Stimulated activated CD4-positive, alpha-beta T cell treated with anti-CD3 and anti-CD28 coated beads, Interleukin-15, amount 100 ng/mL, for 1 hour (primary cell): ENCODE measurements at places on chromosomes 7 and 10.
A peak's percentile ranks its signal among the peaks of the same experiment; 100 is the strongest.

GRCh38 chr10:3071405-3072198 is 4.3 kb downstream of the PFKP start:
- no peak for DNase-seq

DNA sequence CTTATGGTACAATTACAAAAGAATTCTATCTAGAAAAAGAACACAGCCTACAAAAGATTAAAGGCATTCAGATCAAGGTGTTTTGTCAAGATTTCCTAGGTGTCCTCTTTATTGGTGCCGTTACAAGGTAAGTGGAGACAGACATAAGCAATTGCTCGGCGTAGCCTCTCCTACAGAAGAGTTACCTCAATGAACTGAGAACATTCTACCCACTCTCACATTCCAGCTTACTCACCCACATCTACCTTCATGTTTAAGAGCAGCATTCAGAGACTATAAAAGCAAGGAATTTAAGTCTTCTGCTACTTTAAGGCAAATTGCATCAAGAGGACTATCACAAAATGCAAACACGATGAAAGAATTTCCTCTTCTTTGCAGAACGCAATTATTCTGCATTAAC is 29.5 kb downstream of the MPP7 start:
- no peak for DNase-seq

GRCh38 chr10:99522470-99523250 is 10.1 kb upstream of the NKX2-3 start:
- DNase-seq, result no peak

DNA sequence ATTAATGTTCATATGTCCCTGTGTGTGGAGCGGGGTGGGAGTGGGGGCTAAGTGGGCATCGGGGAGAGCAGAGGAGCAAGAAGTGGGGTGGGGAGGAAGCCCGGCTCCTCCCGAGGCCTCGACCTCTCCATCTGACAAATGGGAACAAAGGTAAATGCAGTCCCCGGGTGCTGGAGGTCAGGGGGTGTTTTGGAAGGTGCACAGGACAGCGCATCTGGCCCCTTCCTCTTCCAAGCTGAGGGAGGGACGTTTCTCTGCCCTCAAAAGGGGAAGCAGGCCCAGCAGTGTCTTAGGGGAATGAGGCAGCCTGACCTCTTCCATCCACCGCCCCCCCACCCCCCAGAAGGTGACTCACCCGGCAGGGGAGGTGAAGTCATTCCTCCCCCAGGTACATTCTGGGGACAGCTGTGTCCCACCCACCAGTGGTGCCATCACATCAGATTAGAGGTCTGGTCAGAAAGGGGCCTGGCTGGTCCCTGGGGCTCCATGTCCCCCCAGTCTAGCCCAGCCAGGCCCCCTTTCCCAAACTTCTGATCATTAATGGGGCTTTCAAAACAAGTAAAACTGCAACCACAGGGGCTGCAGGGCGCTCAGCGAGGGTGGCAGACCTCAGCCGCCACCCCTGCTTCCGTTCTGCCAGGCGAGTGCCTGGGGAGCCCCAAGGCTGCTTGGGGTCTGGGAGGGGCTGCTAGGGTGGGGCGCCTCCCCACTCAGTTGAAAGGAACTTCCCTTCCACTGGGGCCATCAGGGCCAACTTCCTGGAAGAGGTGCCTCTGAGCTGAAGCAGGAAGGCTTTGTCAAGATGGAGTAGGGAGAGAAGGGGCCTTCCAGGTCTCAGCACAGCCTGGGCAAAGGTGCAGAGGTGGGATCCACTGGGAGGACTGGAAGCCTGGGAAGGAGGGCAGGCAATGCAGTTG is 10.8 kb downstream of the LFNG start:
- no peak for DNase-seq

GRCh38 chr7:157908006-157908782 is 571.4 kb downstream of the DNAJB6 start:
- no peak for DNase-seq

DNA sequence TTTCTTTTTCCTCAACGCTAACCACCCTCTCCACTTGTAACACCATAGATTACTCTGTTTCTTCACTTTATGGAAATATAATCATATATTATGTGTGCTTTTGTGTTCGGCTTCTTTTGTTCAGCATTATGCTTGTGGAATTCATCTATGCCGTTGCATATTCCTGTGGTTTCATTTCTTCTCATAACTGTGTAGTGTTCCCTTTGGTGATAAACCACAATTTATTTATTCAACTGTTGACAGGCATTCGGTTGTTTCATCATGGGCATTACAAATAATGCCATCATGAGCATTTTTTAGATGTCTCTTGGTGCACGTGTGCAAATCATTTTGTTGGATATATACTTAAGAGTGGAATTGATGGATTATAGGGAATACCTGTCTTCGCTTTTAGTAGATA is 12.1 kb downstream of the AVL9 start:
- no peak for DNase-seq

DNA sequence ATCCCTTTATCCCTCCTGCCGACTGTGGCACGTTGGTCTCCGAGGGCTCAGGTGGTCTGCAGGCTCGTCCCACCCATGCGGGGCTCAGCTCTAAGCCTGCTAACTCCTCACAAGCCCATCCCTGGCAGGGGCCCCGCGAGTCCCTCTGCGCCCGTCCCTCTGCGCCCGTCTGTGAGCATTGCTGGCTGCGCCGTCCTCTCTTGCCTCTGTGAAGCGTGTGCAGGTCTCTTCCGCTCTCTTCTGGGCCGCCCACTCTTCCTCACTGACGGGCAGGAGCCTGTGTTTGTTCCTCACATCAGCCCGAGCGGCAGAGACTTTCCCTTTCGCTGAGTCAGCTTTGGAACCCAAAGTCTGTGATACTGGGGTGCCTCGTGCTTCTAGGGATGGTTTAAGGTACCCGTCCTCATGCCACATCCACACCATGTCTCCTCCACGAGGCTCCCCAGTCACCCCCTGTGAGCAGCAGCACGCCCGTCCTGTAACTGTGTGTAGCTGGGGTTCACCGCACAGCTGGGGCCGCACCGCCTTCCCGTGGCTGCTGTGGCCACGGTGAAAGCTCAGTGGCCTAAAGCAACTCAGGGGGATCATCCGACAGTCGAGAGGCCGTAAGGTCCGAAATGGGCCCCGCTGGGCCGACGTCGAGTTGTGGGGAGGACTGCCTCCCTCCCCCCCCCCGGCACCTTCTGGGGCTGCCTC is 35.5 kb downstream of the ADGRA1 start:
- no peak for DNase-seq

- no peak for DNase-seq
Observed at GRCh38 chr10:119310806-119311205, 103.4 kb downstream of the GRK5 start.

DNA sequence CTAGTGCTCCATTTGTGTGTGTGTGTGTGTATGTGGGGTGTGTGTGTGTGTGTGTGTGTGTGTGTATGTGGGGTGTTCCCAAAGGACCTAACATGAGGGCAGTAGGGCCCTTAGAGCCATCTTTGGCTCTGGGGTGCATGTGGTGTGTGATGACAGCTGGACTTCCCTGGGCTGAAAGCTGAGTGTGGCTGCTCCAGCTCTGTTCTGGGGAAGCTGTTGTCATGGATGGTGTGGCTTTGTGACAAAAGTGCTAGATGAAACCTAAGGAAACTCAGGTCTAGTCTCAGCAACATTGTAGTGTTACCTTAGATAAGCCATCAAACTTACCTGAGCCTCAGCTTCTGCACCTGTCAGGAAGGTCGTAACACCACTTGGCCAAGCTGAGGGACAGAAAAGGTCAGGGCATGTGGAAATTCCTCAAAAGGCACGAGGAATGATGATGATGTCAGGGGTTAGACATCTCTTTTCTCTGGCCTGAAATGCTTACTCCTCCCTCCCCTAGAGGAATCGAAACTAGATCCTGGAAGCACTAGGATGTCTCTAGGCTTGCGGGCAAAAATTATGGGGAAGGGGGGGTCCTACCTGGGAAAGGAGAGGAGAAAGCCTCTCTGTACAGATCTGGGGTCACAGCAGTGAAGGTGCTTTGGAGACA is 115.4 kb downstream of the RPS24 start:
- DNase-seq, result no peak

DNA sequence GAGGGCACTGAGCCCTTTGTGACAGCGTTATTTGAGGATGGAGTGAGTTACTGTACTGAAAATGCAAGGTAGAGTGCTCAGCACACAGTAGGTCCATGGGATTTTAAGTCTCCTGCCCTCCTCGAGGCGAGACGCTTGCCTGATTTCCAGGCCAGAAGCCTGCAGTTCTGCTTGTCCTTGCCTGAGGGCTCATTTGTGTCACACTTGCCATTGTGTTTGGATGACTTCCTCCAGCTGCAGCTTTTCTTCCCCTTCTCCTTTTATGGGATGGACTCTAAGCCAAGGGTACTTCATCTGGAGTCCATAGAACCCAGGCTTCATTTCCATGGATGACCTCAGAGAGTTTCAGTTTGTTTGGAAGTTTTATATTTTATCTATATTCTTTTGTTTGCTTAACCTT is 304.2 kb upstream of the BMPER start:
- DNase-seq, result no peak

GRCh38 chr10:7189909-7190308 is 220.9 kb downstream of the SFMBT2 start:
- DNase-seq, result no peak

DNA sequence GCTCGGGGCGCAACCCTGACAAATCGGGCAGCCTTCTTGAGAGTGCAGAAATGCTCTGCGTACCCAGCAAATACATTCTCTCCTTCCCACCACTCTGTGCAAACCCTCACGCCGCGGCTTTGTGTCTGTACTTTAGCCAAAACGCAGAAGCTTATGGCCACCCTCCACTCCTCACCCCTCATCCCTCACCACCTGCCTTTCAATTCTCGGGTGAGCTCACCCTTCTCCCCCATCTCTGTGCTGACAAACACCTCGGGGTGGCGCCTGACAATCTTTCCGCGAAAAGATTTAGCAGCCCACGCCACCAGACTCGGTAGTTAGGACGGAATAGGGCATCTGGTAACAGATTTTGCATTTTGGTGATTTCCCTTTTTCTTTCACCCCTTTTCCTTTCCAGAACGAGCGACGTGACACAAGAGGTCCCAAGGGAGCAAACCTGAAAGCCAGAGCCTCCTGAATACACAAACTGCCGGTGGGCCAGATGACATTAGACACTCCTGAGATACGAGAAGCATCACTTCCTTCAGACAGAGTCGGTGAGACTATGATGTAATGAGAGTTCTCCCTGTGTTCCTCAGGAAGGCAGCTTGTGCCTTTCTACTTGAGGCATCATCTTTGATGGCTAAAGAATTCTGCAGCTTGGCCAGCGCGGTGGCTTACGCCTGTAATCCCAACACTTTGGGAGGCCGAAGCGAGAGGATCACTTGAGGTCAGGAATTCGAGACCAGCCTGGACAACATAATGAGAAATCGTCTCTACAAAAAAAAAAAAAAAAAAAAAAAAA is 671 bp upstream of the ATAD1 start:
- peak; percentile 41 for DNase-seq

GRCh38 chr7:110922906-110923305 is 168.0 kb upstream of the LRRN3 start:
- DNase-seq, result no peak

DNA sequence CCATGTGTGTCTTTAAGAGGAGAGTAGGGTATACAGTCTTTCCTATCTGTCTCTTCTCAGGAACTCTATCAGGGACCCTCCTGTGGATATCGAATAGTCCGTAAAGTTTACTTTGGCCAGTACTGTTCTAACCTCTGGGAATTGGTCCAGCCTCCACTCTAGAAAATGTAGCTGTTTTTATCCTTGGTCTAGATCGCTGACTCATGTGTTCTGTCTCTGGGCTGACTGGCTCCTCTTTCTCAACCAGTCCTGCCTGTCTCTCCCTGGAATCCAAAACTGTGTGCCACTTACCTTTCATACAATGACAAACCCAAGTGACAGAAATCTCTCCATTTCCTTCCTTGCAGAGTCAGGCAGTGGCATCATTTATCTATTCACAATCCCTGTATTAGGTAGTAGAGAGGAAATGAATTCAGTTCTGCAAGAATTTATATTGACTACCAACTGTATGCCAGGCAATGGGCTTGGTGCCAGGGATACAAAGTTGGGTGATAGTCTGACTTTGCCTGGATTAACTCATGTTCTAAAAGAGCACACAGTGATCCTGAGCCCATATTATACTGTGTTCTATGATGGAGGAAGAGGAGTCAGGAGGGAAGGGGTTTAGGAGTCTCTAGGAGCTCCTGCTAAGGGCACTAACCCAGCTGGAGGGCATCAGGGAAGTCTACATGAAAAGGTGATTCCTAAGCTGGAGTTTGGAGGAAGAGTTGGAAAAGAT is 232.7 kb downstream of the LRMDA start:
- no peak for DNase-seq

DNA sequence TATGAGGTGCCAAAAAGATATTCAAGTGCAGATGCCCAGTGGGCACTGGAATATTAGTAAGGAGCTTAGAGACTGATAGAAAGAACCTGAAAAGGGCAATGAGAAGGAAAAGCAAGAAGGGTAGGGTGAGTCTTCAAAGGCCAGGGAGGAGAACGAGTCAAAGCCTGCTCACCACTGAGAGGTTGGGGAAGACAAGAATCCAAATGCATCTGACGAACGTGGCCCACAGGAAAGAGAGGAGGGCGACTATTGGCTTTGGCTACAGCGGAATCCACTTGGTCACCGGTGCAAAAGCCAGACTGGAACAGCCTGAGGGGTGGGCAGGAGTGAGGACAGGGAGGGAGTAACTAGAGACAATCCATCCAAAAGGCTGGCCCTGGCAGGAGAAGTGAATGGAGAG is 216.7 kb upstream of the KLF14 start:
- DNase-seq, result no peak

DNA sequence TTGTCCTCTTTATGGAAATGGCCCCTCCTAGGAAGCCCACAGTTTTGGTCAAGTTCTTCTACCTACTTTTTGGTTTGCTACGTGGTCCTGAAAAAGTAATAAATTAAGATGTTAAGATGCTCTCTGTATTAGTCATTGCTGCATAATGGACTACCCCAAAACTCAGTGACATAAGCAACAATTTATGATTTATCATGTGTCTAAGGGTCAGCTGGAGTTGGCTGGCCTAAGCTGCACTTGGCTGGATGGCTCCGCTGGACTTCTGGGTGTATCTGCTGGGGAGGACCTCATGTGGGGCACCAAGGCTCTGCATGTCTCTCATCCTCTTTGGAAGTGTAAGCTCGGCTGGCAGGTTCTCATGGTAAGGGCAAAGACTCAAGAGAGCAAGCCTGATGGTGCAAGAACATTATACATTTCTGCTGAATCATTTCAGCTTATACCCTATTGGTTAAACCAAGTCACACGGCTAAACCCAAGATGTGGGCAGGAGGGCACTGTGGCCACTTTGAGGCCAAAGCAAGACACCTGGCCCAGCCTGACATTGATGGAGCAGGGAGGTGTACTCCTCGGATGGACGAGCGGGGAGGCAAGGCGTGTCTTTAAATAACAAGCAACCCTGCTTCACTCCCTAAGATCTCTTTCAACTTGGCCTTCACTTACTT is 47.7 kb downstream of the TBXAS1 start:
- no peak for DNase-seq

GRCh38 chr10:17348501-17349349 is 105.7 kb downstream of the ST8SIA6 start:
- no peak for DNase-seq

- no peak for DNase-seq
Observed at GRCh38 chr7:137619181-137619580, 227.6 kb downstream of the DGKI start.

GRCh38 chr10:16442914-16443313 is 6.1 kb downstream of the PTER start:
- no peak for DNase-seq

- no peak for DNase-seq
Observed at GRCh38 chr10:130696870-130697269, 560.7 kb downstream of the GLRX3 start.

- no peak for DNase-seq
Observed at GRCh38 chr10:119806334-119807130, 66.1 kb downstream of the MCMBP start.

- DNase-seq, result no peak
Observed at GRCh38 chr7:120276720-120277119, 3.7 kb downstream of the KCND2 start.

- DNase-seq, result no peak
Observed at GRCh38 chr10:62665771-62666170, 138.7 kb upstream of the ADO start.
